K562 (cell line): ENCODE measurements at places on chromosomes 16 and 17. TPM values are rescaled to one million over a fixed set of nuclear protein-coding genes. Genes with fewer than 3 reads are reported as not detected.

The MT4 gene
- not detected in 2 replicates for polyA plus RNA-seq

The ZNF205 gene
- 8.3 and 8.7 TPM in 2 replicates for polyA plus RNA-seq

The ETV4 gene
- polyA plus RNA-seq: 45.4 and 47.1 TPM in 2 replicates

The DNAH3 gene
- polyA plus RNA-seq: 0.53 and 0.94 TPM in 2 replicates

The P2RX5 gene
- 0.49 and 1.2 TPM in 2 replicates for polyA plus RNA-seq

The EEF2KMT gene
- polyA plus RNA-seq: 13.3 and 19.1 TPM in 2 replicates

The PLCD3 gene
- 8.2 and 15.7 TPM in 2 replicates for polyA plus RNA-seq

The CD300E gene
- polyA plus RNA-seq: not detected in 2 replicates

The SPEM3 gene
- not detected in 2 replicates for polyA plus RNA-seq

The ITGA3 gene
- 0.03 TPM in 2 replicates for polyA plus RNA-seq

The TOX3 gene
- polyA plus RNA-seq: not detected in 2 replicates

The SLC52A1 gene
- polyA plus RNA-seq: not detected in 2 replicates

The TMIGD1 gene
- not detected in 2 replicates for polyA plus RNA-seq

The CHD9NB gene
- polyA plus RNA-seq: 0.19 TPM in 1 of 2 replicates, not detected in the other

The SLFN12L gene
- polyA plus RNA-seq: 0.05 TPM in 1 of 2 replicates, not detected in the other

The GPRC5C gene
- polyA plus RNA-seq: 5.9 and 9.6 TPM in 2 replicates

The SNX20 gene
- not detected in 2 replicates for polyA plus RNA-seq

The WFDC1 gene
- polyA plus RNA-seq: not detected in 2 replicates

The CFAP97D1 gene
- polyA plus RNA-seq: not detected in 2 replicates

The TBC1D3E gene
- 0.20 TPM in 1 of 2 replicates, not detected in the other for polyA plus RNA-seq
